Left lung (tissue), 14 donors: ENCODE measurements at places on chromosomes 2 and 18. TPM values are rescaled to one million over a fixed set of nuclear protein-coding genes. Genes with fewer than 3 reads are reported as not detected.
A peak's percentile ranks its signal among the peaks of the same experiment; 100 is the strongest.

GRCh38 chr18:36296650-36297416, 680 bp upstream of the FHOD3 start:
- peak; percentile 83 for DNase-seq

GRCh38 chr2:20635675-20636584, 15.0 kb downstream of the HS1BP3 start:
- peak; percentile 92 for DNase-seq

DNA sequence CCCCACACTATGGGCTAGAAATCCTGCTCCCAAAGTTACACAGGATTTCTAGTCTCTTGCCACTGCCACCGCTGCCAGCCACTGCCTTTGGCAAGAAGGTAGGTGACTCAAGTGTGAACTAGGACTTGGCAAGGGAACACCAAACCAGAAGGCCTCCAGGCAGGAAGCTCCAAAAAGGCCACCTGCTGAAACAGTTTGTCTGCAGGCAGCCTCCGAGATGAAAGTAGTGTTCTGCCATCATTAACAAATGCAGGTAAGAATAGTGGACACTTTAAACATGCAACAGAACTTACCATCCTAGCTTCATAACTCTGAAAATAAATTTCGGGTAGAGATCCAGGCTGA, 3.9 kb downstream of the ANKRD44 start:
- DNase-seq, result no peak

DNA sequence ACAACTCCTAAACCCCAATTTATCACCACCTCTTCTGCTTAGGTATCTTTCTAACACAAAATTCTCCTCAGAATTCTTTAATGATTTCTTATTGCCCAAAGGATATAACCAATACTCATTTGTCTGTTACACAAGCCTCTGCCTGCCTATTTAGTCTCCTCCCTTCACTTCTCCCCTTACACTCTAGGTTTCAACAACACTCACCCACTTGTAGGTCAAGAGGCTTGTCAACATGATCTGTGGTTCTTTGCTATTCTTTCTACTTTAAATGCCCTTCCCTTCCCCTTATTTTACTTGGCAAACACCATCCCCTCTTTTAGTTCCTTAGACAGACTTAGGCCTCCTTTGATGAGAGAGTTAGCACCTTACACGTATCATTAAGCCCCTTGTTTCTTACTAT, 69.0 kb upstream of the C2orf15 start:
- peak; percentile 1 for DNase-seq

- DNase-seq, result no peak
Measured at GRCh38 chr2:129237966-129238725, 741.3 kb upstream of the RAB6C start.

GRCh38 chr2:102206666-102207341, 20.0 kb downstream of the IL1RL2 start:
- DNase-seq, result no peak

GRCh38 chr2:16209799-16210198, 269.4 kb downstream of the MYCN start:
- DNase-seq, result no peak

- no peak for DNase-seq
Measured at GRCh38 chr2:217922101-217923006, 80.4 kb downstream of the TNS1 start.

GRCh38 chr2:9286554-9287399, 80.2 kb downstream of the ASAP2 start:
- DNase-seq, result no peak

- peak; percentile 56 for DNase-seq
Measured at GRCh38 chr2:143177096-143177786, 48.0 kb downstream of the ARHGAP15 start.

GRCh38 chr2:16031058-16031847, 90.9 kb downstream of the MYCN start:
- no peak for DNase-seq

DNA sequence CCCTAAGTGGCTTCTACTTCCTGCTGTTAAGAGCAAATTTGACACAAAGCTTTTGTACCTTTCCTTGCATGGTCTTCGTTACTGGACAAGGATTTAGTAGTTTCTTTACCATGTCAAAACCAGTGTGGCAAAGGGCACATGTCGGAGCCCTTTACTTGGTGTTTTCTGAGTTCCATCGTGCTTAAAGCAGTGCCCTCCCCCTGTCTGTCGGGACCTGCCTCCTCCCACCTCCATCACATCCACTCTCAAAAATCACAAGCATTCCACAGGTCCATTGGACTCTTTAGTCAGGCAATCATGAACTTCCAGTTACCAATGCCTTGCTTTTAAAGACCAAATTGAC, 763 bp downstream of the CCDC141 start:
- no peak for DNase-seq

GRCh38 chr2:84901593-84902120, 3.8 kb upstream of the TMSB10 start:
- no peak for DNase-seq

DNA sequence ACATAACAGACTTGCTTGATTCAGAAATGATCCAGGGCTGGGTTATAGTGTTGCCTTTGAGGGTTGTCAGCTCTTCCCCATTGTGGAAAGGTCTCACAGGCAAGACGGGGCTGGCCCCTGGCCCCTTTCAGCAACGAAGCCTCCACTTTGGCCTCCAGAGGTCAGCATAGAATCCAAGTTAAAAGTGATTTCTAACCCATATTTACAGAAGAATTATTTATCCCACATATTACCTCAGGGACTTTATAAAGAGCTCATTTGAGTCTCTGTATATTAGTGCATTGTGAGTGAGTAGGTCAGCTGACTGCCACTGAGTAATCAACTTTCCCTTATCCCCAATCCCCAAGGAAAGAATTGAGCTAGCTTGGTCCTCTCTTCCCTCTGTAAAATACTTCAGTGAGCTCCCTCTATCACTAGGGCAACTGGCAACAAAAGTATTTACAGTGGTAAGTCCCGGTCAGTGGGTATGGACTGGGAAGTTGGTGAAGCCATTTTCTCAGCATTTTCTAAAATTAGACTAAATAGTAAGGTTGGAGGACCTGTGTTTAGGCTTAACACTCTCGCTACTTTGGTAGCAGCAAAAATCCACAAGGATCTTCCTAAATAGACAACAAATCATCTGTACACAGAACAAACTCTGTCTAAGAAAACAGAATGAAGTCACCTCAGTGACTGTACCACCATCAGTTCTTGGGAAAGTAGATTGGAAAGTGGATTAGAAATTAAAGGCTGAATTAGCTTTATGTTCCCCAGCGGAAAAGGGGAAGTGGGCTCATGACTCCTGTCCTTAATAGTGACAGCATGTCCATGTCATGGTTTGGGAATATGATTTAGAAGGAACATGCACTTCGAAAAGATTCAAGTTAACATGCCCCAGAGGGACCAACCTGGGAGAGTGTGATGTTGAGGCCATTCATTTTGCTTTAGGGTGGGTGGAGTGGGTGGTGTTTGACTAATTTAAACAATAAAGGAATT, 171.0 kb upstream of the SIX3 start:
- DNase-seq, result no peak

DNA sequence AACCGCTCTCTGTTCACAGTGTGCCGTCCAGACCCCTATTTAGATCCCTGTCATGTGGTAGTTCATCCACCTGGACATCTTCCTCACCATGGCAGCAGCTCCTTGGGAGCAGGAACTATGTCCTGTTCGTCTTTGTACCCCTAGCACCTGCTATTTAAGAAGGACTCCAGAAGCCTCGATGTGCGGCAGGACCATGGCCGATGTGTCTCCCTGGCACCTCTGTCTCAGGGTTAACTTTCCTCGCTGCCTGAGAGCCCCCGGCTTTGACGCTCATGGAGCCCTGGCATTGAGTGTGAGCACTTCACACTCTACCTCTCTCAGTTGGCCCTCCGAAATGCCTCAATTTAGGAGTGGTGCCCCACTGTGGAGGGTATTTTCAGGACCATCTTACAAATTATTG, 152.0 kb downstream of the FAM210A start:
- no peak for DNase-seq

GRCh38 chr2:210577263-210578071, 21.1 kb downstream of the CPS1 start:
- DNase-seq, result peak; percentile 12

DNA sequence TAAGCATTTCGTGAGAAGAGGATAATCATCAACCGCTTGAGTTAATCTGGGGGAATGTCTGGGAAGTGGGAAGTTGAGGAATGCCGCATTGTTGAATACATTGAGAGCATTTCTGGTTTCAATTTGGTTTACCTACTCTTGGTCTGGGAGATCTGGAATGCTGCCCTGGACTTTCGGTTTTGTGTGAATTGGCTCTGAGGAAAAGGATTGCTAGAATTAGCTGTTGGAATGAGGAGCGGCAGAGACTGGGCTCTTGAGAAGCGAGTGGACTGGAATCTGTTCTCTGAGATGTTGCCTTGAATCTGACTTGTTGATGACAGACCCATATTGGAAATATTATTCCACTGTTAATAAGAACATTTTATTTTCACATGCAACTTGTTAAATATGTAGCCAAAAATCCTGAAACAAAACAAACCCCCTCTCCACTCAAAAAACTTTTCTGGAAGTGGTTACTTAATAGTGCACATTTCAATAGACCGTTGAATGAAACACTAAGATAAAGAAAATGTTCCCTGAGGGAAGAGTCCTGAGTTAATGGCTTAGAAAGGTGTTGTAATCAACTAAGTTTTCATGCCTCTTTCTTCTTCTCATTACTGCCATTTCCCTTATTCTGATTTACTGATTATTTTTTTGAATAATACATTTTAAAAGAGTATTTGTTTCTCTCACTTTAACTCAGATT, 50.8 kb downstream of the PTPRM start:
- peak; percentile 77 for DNase-seq

DNA sequence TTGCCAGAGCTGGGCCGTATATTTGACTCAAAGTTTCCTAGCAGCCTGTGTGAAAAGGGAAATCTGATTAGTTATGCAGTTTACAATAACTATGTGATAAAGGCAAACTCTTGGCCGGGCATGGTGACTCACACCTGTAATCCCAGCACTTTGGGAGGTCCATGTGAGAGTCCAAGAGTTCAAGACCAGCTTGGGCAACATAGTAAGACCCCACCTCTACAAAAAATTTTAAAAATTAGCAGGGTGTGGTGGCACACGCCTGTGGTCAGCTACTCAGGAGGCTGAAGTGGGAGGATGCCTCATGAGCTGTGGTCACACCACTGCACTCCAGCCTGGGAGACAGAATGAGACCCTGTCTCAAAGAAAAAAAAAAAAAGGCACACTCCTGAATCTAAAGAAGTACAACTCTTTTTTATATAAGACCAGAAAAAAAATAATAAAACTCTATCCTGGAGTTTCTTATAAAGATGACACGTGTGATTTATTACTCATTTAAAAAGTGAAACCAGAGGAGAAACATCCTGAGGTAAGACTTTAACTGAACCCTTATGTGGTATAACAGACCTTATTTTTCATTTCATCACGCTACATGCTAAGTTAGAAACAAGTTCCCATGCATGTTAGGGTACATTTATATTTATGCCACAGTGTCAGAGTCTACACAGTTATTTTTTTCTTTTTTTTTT, 32.6 kb upstream of the KCMF1 start:
- no peak for DNase-seq

- no peak for DNase-seq
Measured at GRCh38 chr2:19819097-19820065, 82.4 kb downstream of the TTC32 start.

DNA sequence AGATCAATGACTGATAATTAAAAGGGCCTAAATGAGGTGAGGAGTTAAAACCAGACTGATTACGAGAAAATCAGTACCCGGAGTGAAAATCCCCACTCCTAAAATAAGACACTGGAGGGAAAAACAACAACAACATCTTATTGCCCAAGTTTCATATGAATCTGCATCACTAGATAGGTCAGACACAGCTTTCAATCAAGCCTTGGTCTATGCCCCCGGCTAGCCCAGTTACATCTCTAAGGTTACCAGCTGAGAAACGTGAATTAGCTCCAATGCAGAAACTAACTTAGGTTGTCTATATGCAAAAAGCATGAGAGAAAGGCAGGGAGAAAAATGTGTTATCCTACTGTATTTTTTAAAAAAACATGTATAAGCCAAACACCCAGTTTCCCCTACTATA, 53.7 kb downstream of the ROCK2 start:
- no peak for DNase-seq

DNA sequence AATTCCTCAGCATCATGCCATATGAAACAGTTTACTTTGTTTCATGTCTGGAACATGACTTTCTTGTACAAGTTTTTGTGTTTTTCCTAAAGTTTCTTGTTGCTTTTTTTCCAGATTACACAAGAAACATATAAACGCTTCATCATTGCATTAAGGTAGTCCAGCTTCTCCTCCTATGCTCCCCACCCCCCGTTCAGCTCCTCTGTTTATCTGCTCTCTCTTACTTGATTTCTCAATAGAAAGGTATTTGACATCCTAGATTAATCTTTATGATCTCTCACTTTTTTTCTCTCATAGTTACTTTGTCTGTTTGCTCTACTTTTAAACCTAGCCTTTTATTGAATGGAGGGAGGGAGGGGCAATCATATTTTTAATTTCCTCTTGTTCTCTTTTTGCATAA, 25.4 kb downstream of the SLC40A1 start:
- no peak for DNase-seq

GRCh38 chr2:202038471-202039277, 5.0 kb downstream of the FZD7 start:
- DNase-seq, result no peak

GRCh38 chr2:194674043-194674442, 983.0 kb upstream of the SLC39A10 start:
- DNase-seq, result no peak

GRCh38 chr2:136306836-136307235, 188.9 kb upstream of the CXCR4 start:
- DNase-seq, result no peak

GRCh38 chr2:148901142-148901541, 26.1 kb downstream of the KIF5C start:
- no peak for DNase-seq

DNA sequence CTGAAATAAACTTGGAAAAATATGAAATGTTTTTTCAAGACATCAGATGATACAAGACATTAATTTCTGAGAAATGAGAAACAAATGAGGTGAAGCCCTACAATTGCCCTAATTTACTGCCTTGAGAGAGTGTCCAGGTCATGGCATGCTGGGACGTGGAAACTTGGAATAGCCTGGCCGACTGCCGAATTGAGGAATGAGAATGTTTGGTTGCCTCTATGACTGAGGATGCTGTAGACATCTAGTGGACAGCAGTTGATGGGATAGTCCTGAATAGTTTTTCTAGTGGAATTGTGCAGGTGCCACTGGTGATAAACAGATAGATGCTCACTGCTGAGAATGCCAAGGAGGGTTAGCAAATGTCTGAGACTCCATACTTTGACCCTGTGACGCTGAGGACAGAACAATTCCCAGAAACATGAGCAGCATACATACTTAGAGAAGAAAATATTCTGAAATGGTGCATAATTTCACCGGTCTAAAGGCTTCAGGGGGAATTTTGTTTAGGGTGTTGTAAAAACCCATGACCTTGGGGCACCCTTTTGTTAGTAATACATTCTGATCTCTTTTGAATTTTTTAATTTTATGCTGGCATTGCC, 56.5 kb upstream of the CWC22 start:
- no peak for DNase-seq

The RND3 gene
- total RNA-seq, result 28.3 TPM

The MYCN gene
- total RNA-seq, result 0.61 TPM

The PCARE gene
- total RNA-seq, result 0.23 TPM

The TTC21B gene
- 17.2 TPM for total RNA-seq

The HOXD12 gene
- total RNA-seq, result not detected

The ACVR1 gene
- 36.9 TPM for total RNA-seq

The SCYGR4 gene
- total RNA-seq, result not detected

The ZNF385B gene
- total RNA-seq, result 51.3 TPM

The ACADL gene
- 32.9 TPM for total RNA-seq

The IL1RN gene
- 28.6 TPM for total RNA-seq

The POTEI gene
- total RNA-seq, result not detected
